ENCODE measurements at places on chromosomes 13 and 19.

DNA sequence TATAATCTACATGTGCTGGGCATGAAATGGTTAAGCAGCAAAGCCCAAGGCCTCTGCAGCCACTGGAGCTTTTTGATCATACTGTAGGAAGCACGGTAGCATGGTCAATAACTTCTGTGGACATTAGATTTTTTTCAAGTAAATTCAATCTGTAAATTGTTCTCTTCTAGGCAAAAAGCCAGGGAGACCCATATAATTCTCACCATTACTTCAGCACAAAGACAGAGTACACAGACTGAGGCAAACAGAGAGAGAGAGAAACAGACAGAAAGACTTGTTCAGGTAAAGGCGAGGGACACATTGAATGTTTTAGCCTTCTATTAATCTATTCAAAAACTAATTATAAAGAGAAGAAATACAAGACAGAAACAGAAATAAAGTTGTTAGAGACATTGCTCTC is 349.4 kb downstream of the RFC3 start:
- DNase-seq = no peak

DNA sequence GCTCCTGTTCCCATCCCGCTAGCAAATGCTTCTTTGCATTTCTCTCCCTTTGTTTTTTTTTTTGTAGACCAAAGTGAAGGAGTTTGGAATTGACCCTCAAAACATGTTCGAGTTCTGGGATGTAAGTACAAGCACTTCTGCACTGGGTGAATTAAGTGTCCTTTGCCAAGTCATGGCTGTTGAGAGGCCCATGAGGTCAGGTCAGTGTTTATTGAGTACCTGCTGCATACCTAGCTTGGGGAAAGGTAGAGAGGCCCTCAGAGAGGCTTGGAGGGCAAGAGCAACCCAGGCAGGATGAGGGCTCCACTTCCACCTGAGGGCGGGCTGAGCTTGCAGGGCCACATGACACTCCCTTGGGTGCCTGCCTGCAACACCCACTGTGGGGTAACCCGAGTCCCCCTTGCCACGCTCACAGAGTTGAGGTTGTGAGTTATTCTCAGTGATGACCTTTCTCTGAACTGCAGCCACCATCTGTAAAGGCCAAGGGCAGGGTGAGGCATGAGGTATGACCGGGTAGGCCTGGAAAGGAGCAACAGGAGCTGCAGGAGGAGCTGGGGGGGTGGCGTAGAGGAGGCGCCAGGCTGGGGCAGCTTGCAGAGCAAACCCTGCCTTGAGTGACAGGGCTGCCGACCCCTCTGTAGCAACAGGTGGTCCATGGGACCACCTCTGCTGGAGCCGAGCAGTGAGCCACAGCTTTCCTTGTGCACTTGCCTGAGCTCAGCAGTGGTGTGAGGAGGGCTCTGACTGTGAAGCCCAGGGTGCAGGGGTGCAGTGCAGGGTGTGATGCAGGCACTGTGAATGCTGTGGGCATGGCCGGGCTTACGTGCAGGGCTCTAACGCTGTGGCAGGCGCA is 16.6 kb downstream of the GPI start:
- DNase-seq = no peak

DNA sequence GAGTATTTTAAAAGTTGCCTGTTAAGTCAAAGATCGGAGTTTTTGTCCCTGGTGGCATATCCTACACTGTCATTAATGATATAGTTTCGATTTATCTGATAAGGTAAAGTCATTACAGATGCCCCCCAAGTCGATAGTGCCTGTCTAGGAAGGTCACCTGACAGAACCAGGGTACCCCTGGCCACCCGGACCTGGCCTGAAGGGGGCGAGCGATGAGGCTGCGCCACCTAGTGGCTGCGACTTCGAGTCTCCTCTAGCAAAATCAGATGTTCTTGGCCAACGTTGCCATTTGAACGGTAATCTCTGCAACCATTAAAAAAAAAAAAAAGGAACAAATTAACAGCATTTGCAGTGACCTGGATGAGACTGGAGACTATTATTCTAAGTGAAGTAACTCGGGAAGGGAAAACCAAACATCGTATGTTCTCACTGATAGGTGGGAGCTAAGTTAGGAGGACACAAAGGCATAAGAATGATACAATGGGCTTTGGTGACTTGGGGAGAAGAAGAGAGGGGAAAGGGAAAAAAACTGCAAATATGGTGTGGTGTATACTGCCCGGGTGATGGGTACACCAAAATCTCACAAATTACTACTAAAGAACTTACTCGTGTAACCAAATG is 565.1 kb downstream of the LIG4 start:
- no peak for DNase-seq

GRCh38 chr13:99500839-99501183 is 461 bp upstream of the TM9SF2 start:
- no peak for DNase-seq

DNA sequence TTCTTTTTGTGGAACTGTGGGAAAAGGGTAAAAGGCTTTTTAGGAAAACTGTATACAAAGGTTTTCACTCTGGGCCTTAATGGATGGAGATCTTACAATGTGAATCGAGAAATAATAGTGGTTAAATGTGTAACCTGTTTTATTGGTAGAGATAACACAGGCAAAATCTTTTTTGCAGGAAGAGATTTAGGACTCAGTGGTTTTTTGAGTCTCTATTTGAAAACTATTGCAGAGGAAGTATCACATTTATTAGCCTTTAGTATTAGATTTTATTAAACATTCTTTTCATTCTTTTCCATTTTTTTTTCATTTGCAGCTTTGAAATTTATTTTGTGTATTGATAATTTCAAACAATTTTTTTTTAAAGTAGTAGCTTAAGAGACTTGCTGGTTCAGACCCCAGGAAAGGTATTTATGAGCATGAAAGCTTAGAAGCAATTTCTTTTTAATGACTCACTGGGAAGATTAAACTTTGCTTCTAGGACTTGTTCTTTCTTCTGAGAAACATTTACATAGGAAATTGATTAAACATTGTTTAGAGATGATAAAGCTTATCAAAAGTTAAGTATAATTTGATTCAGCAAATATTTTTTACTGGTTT is 10.5 kb downstream of the KLF5 start:
- no peak for DNase-seq
